Suppressor macrophage (primary cell): ENCODE measurements at places on chromosomes 1 and 21.
A peak's percentile ranks its signal among the peaks of the same experiment; 100 is the strongest.

GRCh38 chr1:68116643-68117235 lies 66.3 kb upstream of the DIRAS3 start:
- peak; percentile 63 for DNase-seq

GRCh38 chr1:66275601-66276023 lies 258.3 kb upstream of the SGIP1 start:
- peak; percentile 63 for DNase-seq

DNA sequence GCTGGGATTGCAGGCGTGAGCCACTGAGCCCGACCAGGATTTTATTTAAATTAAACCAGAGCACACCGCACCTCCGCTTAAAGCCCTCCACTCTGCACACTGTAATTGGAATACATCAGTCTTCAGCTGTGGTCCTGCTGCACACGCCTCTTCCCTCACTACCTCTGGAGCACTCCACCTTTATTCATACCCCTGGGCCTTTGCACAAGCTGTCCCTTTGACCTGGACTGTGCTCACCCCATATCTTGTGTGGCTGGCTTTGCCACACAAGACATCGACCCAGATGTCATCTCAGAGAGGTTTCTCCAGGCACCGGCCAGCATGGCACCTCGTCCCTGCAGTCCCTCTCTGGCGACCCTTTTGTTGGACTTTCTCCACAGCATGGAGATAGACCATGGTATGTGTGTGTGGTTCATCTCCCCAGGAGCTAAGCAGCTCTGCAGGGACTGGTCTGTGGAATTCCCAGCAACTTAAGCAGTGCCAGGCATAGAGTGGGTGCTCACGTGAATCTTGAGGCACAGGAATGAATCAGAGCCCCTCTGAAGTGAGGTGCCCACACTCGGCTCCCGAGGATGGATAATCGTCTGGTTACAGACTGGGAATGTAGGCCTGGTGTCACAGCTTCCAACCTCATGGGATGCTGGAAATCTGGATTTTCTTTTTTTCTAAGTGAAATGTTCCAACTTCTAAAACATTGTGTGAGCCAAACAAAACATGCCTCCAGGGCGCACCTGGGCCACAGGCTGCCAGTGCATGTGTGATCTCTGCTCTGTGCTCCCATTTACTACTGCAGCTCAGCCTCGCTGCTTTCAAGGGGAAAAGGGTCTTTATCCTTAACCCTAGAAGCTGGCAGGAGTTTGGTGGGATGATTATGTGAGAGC lies 61.9 kb downstream of the EVA1C start:
- no peak for DNase-seq

DNA sequence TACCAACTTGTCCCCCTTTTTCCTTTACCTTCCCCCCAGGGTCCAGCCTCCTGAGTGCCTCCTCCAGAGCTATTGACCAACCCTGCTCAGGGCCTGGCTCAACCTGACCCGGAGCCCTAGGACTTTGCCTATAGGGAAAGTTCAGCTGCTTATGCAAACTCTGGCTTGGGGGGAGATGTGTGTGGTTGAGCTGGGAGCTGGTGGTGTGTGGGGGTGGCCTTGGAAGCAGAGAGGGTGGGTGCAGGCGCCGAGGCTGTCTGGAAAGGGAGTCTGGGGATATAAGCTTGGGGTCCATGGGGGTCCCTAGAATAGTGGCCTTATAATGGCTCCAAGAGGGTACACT lies 14.1 kb downstream of the KCNQ4 start:
- DNase-seq: no peak

- no peak for DNase-seq
These were observed 52.2 kb downstream of the GREM2 start for GRCh38 chr1:240559781-240560180.

- DNase-seq: no peak
These were observed 207.1 kb downstream of the RYR2 start for GRCh38 chr1:237249120-237249519.

DNA sequence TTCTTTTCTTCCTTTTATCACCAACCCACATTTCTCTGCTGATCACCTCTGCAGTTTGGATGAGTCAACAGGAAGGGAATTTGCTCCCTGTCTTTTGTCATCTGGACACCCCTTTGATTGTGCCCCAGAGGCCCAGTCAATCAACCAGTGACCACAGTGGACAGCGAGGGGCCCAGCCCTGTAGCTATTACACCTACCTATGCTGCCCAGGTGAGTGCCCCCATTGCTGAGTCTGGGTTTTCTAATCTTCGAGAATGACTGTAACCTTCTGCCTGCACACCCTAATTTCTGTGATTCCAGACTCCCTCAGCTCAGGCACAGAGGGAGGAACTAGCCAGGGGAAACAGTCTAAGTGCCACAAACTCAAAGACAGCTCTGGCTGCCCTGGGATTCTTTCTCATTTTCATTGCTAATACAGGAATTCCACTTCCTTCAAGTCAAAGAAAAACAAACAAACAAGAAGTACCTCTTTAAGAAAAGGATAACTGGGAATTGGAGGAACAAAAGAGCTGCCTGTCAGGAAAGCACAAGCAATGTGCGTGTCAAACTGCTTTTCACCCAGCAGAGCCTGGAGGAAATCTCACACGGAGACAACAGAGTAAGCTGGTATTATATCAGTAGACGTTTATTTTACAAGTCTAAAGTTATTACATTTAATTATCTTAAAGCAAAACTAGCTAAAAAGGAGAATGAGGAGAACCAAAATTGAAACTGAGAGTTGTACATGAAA lies 311.1 kb downstream of the AJAP1 start:
- DNase-seq: no peak

DNA sequence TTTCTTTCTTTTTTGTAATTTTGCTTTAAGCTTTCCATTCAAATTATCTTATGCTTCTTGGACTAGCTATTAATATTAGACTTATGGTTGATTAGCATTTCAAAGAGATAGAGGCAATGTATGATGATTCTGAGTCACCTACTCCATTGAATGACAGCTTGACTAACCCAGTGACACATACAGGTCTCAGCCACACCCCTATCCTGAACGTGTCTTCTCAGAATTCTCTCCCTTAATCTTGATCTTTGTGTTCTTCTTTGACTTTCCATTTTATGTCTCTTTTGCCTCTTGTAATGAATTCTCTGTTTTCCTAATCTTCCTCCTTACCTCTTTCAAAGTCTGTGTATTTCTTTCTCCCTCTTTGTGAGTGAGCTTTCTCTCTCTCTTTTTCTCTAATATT lies 241.1 kb downstream of the PDE4B start:
- DNase-seq: no peak

- DNase-seq: no peak
These were observed 13.6 kb upstream of the RGS4 start for GRCh38 chr1:163055531-163055930.

DNA sequence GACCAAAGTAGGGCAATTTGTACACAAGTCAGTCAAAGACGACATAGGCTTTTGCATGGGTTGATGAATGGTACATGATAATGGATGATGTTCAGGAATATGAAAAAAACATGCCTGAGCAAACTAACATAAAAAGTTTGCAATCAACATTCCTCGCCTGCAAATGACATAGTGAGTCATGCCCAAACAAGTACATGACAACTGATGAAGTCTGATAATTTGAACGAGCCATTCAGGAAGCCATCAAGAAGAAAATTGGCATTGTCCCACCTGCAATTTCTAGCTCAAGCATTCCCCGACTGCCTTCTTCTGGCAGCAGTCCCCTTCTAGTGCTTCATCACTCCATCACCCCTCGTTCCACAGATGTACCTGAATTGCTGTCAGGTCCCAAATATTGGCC lies 118.4 kb upstream of the NR5A2 start:
- no peak for DNase-seq

- no peak for DNase-seq
These were observed 120.3 kb upstream of the TMPRSS2 start for GRCh38 chr21:41628256-41628655.

DNA sequence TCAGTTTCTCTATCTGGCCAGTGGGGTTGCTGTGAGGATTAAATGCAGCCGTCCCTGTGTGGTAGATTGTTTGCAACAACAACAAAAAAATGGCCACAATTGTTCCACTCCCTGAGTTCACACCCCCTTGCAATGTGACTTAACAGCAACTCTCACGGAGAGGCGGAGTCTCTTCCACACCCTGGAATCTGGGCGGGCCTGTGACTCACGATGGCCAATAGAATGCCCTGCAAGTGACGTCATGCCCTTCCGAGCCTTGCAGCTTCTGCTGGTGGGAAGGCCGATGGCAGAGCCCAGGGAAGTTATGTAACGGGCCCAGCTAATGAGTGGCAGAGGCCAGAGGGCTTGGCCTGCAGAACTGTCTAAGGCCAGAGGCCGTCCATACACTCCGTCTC lies 87.9 kb downstream of the RIPK4 start:
- peak; percentile 98 for DNase-seq

DNA sequence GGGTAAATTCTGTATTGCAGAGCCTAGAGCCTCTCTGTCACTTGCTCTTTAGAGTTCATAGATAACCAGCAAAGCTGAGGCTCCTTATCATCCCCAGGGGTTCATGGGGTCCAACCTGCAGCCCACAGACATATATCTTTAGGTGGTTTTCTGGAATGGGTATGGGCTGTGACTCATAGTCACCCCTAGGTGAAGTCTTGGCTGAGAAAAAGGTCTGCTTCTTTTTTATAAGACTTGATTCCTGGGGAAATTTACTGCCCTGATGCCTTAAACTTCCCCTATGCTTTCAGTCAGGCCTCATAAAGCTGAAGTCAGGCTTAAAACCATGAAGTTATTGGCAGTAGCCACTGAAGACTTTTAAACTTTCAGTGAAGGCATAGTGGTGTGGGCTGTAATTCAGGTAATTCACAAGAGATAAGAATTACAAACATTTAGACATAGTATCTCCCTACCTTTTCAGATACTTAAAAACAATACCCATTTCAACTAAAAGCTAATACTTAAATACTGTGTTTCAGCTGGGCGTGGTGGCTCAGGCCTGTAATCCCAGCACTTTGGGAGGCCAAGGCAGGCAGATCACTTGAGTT lies 46.8 kb downstream of the MACO1 start:
- no peak for DNase-seq

DNA sequence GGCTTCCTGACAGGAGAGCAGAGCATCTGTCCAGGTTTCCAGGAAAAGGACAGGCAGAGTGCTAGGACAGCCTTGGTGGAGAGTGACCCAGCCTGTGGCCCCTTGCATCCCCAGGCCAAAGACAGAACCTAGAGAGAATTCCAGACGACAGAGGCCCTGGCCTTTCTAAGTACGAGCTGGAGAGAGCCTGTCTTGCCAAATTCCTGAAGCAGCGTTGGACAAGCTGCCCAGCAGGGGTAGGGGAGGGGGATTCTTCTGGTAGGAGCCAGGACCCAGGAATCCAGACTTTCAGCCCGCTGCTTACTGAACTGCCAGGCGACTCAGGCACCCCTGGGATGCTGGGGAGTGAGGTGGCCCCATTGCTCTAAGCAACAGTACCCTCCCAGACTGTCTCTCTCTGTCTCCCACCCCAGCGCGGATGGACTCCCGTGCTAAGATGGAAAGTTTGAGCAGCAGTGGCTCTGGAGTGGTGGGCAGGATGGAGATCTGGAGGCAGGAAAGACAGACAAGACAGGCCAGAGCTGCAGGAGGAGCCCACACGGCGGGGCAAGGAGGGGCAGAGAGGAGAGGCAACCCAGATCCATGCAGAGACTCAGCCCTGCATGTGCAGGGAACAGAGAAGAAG lies 8.8 kb upstream of the PEAR1 start:
- DNase-seq: no peak
